ENCODE measurements at places on chromosomes 1 and 21. TPM values are rescaled to one million over a fixed set of nuclear protein-coding genes. Genes with fewer than 3 reads are reported as not detected.

The CNR2 gene
- total RNA-seq, result 0.28 TPM

The NECTIN4 gene
- not detected for total RNA-seq

The CLCA1 gene
- not detected for total RNA-seq

The PTCH2 gene
- total RNA-seq, result 0.86 TPM

The LIN28A gene
- total RNA-seq, result not detected

The WNT9A gene
- 0.33 TPM for total RNA-seq

The PROX1 gene
- total RNA-seq, result not detected

The IGSF9 gene
- total RNA-seq, result not detected
